ENCODE measurements at places on chromosomes 16 and 17.

DNA sequence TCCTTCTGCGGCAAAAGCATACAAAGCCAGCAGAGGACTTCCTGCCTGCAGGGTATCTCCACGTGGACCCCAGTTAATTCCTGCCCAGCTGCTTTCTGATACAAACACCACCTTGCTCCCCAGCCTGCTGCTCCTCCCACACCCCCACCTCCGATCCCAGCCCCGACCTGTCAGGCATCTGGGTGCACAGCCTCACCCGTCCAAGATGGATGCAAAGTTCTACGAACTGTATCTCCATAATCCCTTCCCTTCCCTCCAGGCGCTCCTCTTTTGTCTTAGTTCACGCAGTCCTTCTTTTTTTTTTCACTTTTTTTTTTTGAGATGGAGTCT, 15.6 kb upstream of the FOXJ1 start:
- no peak for DNase-seq

- DNase-seq: no peak
Observed at GRCh38 chr16:1345087-1345486, 6.6 kb downstream of the TSR3 start.

GRCh38 chr17:37502009-37502936, 12.6 kb downstream of the DUSP14 start:
- no peak for DNase-seq

- DNase-seq: peak; percentile 24
Observed at GRCh38 chr17:77107506-77108433, 33.0 kb upstream of the SEC14L1 start.

GRCh38 chr17:79473876-79474440, 136.9 kb downstream of the RBFOX3 start:
- no peak for DNase-seq

Measured in BJ (cell line).